ENCODE measurements at places on chromosomes 6 and 20.

GRCh38 chr6:119348748-119349360 lies 707 bp downstream of the MAN1A1 start:
- DNase-seq = peak; percentile 16

DNA sequence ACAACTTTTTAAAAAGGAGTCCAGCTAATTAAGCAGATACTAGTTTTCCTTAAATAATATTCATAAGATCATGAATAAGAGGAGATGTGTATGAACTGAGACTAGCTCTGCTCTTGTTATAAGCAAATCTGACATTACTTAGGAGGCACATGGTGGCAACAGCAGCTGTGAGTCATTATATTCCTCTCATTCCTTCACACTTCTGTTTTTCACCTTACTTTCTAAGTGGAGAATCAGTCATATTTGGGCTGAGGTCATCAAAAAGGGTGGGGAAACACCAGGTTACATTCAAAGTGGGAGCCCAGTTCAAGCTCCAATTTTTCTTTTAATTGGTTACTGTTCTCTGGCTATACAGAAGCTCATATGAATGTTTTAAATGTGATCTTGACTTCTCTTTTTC lies 6.0 kb upstream of the RIPPLY2 start:
- DNase-seq = no peak

DNA sequence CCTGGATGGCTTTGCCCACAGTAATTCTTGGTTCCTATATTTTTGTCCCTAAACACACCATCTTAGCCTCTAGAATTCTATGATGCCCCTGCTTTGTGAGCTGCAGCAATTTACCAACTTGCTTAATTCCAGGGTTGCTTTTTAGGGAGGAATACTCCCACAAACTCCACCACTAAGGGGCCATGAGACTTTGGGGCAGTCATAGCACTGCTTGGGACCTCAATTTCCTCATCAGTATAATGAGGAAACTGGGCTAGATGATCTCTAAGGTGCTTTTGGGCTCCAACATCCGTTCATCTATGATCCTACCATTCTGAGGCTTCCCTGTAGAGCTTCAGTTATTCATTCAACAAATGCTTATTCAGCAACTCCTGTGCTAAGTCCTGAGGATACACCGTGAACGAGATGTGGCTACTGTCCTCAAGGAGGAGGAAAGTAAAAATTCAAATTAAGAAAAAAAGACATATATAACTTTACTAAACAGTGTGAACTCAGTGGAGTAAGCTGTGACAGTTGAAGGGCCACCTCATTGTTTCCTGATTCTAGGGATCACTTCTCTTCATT lies 75.3 kb downstream of the PRDM1 start:
- DNase-seq = no peak

DNA sequence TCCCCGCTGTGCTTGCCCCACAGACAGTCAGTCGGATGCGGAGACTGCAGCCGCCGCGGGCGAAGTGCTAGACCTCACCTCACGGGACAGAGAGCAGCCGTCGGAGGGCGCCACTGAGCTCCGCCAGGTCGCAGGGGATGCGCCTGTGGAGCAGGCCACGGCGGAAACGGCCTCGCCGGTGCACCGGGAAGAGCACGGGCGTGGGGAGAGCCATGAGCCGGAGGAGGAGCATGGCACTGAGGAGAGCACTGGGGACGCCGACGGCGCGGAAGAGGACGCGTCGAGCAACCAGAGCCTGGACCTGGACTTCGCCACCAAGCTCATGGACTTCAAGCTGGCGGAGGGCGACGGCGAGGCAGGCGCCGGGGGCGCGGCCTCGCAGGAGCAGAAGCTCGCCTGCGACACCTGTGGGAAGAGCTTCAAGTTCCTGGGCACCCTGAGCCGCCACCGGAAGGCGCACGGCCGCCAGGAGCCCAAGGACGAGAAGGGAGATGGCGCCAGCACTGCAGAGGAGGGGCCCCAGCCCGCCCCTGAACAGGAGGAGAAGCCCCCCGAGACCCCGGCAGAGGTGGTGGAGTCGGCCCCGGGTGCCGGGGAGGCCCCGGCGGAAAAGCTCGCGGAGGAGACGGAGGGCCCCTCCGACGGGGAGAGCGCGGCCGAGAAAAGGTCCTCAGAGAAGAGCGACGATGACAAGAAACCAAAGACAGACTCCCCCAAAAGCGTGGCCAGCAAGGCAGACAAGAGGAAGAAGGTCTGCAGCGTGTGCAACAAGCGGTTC lies 66.4 kb downstream of the SSR1 start:
- no peak for DNase-seq

GRCh38 chr6:170085475-170086401 lies 205.1 kb downstream of the DLL1 start:
- no peak for DNase-seq

DNA sequence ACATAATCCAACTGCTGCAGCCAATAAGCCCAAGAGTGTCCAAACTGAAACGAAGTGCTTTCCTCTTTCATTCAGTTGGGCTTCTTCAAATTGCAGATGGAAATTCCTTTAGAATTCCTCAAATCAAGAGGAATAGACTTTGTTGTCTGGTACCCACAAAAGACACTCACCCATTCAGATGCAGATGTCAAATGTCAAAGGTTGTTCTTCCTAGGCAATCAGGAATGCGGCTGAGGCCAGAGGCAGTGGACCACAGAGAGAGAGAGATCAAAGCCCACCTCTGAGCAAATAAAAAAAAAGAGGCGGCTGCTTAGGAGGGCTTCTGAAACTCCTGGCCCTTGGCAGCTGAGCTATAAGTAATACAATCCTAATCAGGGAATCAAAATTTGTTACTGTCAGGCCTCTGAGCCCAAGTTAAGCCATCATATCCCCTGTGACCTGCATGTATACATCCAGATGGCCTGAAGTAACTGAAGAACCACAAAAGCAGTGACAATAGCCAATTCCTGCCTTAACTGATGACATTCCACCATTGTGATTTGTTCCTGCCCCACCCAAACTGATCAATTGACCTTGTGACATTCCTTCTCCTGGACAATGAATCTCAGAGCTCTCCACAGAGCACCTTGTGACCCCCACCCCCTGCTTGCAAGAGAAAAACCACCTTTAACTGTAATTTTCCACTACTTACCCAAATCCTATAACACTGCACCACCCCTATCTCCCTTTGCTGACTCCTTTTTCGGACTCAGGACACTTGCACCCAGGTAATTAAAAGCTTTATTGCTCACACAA lies 303.0 kb upstream of the GJE1 start:
- no peak for DNase-seq

DNA sequence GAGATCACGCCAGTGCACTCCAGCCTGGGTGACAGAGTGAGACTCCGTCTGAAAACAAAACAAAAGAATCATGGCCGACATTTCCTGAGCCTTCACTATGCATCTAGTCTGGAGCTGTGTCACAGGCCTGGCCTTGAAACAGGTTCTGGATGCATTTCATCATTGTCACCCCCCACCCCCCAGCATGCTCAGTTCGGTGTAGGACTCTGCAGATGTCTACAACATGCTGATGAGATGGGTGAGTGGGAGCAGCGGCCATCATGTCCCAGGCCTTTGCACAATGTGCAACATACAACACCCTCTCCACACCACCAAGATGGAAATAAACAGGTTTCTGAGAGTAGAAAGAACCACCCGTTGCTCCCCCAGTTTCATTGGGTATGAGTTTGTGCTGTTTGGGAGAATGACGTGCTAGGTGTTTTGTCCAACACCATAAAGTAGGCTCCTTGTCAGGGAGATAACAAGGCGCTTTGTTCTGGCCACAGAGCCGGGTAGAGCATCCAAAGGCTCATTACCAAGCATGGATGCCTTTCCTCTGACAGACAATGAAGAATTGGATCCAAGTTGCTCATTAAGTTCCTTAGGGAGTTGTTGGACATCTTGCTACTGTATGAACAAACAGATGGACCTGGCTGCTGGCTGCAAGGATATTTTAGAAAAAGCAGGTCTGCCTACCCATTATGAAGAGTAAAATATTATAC lies 22.1 kb downstream of the SNHG17 start:
- DNase-seq = peak; percentile 53

GRCh38 chr20:54385746-54386145 lies 89.6 kb upstream of the DOK5 start:
- DNase-seq = no peak

DNA sequence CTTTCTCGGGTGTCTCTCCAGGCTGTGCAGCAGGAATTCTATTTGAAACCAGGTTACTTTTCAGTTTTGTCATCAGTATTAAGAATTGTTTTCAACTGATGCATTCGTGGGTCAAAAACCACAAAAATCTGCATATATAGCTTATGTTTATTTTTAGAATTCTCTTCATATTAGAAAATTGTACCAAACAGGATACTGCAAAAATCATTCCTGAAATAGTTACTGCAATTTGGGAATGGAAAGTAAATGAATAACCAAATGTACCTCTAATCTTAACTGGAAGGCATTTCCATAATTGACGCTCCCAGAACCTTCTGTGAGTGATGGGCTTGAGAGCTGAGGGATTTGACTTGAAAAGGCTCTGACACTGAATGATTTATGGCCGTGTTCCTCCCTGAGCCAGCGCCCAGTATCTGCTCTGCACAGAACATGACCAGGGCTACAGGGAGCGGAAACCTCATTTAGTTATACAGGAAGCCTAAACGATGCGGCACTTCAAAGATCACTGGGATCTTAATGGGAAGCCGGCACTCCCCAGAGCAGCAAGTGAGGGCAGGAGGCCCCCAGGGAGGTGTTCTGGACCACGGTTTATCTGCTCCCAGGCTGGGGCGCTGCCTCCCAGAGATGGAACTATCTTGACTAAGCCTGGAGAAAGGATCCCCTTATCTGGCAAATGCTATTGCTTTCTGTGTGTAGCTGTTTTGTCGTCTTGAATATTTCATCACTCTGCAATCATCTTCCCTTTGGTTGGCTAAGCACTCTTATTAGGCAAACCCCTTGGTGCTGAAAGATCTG lies 446.0 kb downstream of the QKI start:
- DNase-seq = peak; percentile 32

GRCh38 chr6:44976677-44977641 lies 351.2 kb upstream of the RUNX2 start:
- peak; percentile 49 for DNase-seq

GRCh38 chr6:8137529-8137939 lies 35.2 kb upstream of the EEF1E1 start:
- DNase-seq = no peak

DNA sequence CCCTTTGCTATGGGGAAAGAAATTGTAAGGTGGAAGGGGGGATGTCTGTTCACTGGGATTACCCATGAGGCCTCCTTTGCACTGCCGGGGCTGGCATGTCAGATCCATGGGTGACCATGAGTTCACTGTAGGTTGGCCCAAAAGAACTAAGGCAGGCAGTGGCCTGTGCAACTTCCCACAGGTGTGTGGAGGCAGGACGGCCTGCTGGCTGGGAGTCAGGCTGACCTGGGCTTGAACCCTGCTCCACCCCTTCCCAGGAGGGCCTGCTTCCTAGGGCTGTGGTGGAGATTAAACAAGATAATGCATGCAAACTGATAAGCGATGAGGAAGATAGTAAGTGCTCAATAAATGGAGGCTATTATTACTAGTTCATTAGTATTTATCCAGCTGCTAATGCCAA lies 163.0 kb downstream of the EYA2 start:
- no peak for DNase-seq

GRCh38 chr20:53149890-53150205 lies 177.7 kb downstream of the TSHZ2 start:
- no peak for DNase-seq

DNA sequence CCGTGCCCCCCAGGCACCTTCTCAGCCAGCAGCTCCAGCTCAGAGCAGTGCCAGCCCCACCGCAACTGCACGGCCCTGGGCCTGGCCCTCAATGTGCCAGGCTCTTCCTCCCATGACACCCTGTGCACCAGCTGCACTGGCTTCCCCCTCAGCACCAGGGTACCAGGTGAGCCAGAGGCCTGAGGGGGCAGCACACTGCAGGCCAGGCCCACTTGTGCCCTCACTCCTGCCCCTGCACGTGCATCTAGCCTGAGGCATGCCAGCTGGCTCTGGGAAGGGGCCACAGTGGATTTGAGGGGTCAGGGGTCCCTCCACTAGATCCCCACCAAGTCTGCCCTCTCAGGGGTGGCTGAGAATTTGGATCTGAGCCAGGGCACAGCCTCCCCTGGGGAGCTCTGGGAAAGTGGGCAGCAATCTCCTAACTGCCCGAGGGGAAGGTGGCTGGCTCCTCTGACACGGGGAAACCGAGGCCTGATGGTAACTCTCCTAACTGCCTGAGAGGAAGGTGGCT lies 960 bp downstream of the TNFRSF6B start:
- DNase-seq = no peak

GRCh38 chr20:50337521-50338466 lies 147.2 kb downstream of the CEBPB start:
- no peak for DNase-seq

DNA sequence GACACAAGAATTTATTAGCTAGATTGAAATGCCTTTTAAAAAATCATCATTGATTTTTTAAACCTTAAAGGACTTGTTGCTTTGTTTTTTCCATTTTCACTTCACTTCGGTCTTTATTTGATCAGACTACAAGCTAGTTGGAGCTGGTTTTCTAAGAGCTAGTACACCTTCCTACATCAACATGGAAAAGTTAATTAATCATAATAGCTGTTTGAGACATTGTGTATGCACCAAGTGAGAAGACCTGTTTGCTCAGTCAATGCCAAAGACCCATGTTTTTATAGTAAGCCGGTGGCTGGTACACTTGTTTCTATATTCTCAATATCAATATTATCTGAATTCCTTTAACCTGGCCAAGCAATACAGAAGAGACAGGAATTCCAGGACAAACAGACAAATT lies 310.2 kb upstream of the SGK1 start:
- DNase-seq = no peak

DNA sequence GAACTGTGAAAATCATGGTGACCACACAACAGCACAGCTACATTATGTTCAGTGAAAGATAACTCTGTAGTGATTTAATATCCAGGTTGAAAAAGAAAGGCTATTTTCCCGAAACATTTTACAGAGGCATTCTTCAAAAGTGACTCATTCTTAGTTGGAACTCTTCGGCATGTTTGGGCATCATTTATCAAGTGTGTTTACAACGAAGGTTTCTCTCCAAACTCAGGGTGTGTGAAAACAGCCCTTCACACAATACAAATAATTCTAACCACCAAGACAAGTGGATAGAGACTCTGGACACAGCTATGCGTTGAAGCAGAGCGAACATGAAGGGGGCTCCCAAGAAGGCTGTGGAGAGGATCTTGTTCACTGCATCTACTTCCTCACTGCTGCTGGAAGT lies 57.6 kb downstream of the CBLN4 start:
- no peak for DNase-seq

GRCh38 chr6:116074732-116075390 lies 14.2 kb upstream of the FRK start:
- no peak for DNase-seq

- DNase-seq = peak; percentile 65
Measured at GRCh38 chr6:30727920-30728553, 7.9 kb downstream of the TUBB start.

DNA sequence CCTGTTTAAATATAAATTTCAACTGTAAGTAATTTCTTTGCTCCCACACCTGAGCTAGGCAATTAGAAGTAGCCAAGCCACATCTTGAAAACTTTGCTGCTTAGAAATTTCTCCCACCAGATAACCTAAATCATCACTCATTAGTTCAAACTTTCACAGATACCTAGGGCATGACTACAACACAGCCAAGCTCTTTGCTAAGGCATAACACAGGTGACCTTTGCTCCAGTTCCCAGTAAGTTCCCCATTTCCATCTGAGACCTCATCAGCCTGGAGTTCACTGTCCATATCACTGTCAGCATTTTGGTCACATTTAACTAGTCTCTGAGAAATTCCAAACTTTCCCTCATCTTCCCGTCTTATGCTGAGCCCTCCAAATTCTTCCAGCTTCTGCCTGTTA lies 79.8 kb upstream of the OPRM1 start:
- no peak for DNase-seq

- DNase-seq = peak; percentile 15
Measured at GRCh38 chr20:3156811-3157619, 2.6 kb downstream of the FASTKD5 start.
